EH (cell line): ENCODE measurements at places on chromosomes 7 and 10.
A peak's percentile ranks its signal among the peaks of the same experiment; 100 is the strongest.

DNA sequence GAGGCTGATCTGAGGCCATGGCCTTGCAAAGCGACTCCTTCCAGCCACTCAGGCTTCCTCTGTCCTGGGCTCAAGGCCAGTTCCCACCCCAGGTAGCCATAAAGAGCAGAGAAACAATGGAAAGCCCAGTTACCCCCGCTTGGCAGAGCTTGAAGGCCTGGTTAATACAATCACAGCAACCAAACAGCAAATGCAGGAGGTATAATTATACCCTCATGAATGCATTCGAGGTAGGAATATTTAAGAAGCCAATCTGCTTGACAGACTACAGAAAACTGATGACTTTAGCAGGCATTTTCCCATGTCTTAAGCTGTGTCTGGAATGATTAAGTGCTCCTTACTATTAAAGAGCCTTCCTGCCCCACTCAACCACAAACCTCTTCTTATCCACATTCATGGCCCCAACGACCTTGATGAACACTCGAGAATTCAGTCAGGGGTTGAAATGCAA lies 114.1 kb upstream of the MACROH2A2 start:
- no peak for DNase-seq

DNA sequence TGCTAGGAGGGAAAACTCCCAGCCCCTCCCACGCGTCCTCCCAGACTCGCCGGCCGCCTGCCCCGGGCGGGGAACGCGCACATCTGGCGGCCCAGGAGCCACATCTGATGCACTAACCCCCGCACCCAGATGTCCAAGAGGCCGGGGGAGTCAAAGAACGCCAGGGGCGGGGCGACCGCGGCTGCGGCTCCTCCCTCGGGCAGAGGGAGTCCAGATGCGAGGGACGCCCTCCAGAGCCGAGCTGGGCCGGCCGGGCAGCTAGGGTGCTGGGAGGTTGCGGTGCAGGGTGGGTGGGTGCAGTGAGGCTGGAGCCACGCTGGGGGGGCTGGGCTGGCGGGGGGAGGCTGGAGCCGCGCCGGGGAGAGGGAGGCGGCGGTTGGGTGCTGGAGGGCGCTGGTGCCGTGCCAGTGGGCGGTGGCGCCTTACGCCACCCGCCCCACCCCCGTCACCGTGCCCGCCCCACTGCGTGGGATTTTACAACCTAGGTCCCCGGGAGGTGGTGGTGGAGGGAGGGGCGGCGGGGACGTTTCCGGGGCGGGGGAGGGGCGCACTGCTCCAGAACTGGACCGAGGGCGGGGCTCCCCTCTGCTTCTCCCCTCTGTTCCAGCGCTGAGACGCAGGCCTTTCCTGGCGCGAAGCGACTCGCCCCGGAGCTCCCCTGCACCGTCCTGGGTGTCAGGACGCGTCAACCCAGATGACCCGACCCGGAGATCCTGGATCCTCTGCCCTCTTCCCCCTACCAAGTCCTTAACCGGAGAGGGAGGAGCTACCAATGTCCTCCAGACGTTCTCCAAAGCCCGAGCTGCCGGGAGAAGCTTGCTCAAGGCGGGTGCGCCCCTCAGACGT lies 109.1 kb downstream of the REEP3 start:
- DNase-seq, result peak; percentile 91

DNA sequence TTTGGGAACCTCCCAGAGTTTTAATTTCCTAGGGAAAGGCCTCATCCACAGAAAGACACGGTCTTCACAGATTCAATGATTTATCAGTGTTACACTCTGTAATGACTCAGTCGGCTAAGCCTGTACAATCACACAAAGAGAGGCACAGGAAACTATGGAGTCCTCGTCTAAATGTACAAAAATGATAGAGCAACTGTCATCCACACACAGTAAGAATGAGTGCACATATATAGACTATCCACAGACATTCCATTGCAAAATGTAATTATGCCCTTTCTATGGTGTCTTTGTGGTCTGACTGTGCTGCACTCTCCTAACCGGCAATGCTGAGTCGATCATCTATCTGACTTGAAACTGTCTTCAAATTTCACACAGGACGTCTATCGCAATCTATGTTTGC lies 3.5 kb upstream of the NAMPT start:
- no peak for DNase-seq

- peak; percentile 36 for DNase-seq
Measured at GRCh38 chr10:15262036-15262713, 93.7 kb upstream of the NMT2 start.

DNA sequence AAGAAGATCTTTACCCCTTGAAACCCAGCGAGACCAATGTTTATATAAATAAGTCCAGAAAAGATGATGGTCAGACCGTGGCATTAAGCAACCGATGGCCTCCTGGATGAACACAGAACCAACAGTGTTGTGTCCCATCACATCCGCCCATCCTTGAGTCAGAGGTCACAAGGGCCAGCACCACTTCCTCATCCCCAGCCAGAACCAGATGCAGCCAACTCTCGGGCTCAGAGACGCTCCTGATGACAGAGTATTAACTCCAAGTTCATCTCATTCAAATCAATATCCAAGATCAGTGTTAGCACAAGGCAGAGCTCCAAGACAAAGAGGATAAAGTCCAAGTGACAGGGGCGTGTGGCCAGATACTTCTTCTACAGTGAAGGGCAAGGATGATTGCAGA lies 63.5 kb downstream of the FAM53B start:
- peak; percentile 13 for DNase-seq

DNA sequence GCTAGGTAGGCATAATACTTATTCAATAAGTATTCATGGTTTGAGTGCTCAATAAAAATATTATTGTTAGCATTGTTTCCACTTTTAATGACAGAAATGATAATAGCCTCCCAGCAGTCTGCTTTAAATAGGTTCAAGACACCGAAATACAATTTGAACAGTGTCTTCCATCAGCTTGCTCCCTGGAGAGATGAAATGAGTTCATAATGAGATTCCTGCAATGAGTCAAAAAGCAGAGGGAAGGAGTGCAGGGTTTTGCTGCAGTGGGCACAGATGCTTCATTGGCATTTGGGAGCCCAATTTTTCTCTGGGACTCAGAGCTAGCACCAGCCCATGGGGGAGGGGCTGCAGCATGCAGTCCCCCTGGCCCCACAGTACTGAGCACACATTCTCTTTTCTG lies 32.6 kb upstream of the CHCHD3 start:
- no peak for DNase-seq

- no peak for DNase-seq
Measured at GRCh38 chr10:110010486-110011378, 2.9 kb downstream of the ADD3 start.

DNA sequence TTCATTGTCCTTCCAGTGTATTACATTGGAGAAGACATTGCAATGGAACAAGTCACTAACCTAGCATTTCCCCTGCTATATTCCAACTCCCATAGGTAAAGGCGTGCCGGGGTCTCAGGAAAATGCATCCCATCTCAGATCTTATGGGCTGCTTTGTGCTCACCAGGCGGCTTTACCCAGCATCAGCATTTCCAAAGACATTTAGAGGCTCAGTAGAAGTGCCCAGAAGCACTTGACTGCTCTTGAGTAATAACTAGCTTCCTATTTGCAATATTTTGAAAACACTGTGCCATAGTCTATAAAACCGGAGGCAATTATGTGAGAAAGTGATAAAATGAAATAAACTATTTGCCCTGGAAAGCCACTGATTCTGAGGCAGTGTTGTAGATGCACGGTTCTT lies 415.0 kb upstream of the NPVF start:
- DNase-seq, result no peak

DNA sequence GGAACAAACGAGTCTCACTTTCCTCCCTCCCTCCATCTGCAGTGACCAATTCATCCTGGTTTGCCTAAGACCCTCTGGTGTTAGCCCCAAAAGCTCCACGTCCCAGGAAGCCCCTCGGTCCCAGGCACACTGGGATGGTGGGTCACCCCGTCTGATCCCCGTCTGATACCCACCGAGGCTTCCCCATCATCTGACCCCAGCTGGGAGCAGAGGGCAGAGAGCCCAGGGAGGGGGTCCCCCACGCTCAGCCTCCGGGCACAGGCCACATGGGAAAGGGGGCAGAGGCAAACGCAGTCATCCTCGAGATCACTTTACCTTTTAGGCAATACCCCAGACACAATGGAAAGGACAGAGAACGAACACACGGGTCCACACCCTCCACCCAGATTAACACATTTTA lies 291.6 kb upstream of the PPP2R2D start:
- no peak for DNase-seq

DNA sequence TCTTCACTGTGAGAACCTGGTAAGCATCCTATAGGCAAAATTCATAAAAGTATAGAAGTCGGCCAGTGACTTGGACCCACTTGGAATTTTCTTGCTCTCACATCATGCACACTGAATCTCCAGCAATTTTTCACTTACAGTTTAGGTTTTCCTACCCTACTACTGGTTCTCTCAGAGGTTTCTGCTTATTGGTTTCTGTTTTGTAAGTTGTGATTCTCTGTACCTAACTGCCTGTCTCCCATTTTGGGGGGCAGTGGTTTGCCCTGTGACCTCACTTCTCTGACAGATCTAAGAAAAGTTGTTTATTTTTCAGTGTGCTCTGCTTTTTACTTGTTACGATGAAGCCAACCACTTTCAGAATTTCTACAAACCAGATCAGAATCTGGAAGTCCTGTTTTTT lies 158.1 kb downstream of the CFTR start:
- no peak for DNase-seq

DNA sequence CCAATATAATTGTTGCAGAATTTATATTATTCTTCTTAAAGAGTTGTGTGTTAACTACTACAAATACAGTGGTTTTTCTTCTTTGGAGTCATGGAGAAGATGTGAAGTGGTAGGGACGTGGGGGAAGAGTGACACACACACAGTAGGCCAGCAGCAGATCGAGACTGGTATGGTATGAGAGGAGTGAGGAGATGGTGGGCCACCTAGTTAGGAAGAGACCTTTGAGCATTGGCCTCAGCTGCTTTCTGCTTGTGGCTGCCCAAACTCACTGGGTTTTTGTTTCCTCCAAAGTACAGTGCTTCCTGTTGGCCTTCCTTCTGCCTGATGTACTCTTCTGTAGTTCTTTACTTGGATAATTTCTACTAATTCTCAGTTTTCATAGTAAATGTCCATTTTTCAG lies 14.6 kb downstream of the VCL start:
- no peak for DNase-seq

DNA sequence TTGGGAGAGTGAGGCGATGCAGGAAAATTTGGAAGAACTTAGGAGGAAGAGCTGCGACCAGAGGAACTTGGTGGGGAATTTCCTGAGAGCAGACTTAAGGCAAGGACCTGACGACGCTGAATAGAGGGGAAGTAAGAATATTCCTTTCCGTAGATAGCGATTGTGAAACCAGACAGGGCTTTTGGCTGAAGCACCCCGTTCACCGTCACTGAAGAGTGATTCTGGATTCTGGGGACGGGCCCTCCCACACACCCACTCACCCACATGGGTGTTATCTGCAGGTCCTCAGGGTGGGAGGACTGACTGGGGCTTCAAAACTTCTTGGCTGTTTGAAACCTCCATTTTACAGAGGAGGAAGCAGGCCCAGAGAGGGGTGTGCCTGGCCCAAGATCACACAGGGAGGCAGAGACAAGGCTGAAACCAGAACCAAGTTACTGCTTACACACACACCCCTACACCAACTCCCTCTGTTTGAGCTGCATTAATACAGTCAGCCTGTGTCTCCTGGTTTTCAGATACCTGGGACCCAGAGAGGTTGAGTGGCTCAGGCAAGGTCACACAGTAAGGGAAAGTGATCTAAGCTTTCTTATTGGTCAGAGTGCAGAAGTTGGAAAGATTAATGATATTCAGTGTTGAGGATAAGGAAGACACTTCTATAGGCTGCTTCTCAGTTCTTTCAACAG lies 37.2 kb upstream of the CDH23 start:
- no peak for DNase-seq

GRCh38 chr7:87480386-87480785 lies 4.9 kb upstream of the ABCB4 start:
- DNase-seq, result peak; percentile 55

- peak; percentile 45 for DNase-seq
Measured at GRCh38 chr7:12244129-12244528, 33.0 kb downstream of the TMEM106B start.

GRCh38 chr10:89263531-89263930 lies 12.0 kb upstream of the LIPA start:
- DNase-seq, result no peak
